ENCODE measurements at places on chromosomes 2 and 18.

GRCh38 chr2:138237667-138238384 is 263.7 kb upstream of the SPOPL start:
- no peak for DNase-seq

- DNase-seq = no peak
These were observed 3.2 kb upstream of the NEMP2 start for GRCh38 chr2:190537765-190538164.

GRCh38 chr18:63869851-63870250 is 17.7 kb upstream of the SERPINB2 start:
- DNase-seq = no peak

DNA sequence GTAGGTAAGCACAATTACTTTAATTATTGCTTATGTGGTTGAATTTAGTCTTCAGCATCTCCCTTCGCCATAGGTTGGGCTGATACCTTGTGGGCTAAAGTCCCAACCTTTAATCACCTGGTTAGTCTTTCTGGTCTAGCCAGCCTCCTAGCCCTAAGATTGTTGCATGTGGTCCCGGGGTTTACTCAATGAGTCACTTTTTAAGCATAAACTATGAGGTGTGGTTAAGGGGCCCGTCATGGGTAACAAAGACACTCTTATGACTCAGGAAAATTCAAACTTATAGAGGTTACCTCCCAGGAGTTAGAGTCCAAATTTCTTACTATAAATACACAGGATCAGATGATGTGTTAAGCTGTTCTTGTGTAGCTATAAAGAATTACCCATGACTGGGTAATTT is 841.6 kb downstream of the TRIB2 start:
- no peak for DNase-seq

DNA sequence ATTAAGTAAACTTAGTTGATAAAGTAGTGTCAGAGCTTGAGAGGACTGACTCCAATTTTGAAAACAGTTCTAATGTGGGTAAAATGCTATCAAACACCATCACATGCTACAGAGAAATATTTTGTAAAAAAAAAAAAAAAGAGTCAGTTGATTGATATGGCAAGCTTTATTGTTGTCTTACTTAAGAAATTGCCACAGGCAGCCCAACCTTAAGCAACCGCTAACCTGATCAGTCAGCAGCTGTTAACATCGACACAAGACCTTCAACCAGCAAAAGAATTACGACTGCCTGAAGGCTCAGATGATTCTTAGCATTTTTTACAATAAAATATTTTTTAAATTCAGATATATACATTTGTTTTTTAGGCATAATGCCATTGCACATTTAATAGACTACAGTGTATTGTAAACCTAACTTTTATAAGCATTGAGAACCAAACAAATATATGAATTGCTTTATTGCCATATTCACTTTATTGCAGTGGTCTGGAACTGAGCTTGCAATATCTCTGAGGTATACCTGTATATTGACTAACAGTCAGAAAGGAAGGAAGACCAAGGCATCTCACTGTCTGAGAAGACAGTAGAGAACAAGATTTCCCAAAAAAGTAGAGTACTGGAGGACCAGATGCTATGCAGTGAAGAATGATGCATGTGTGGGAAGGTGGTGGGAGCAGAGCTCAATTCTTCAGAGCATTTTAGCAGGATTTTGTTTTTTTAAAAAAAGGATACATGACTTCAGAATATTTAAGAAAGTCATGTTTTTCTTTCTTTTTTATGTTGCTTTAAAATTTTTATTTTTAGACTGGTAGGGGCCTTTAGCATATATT is 973.8 kb upstream of the GYPC start:
- DNase-seq = no peak

DNA sequence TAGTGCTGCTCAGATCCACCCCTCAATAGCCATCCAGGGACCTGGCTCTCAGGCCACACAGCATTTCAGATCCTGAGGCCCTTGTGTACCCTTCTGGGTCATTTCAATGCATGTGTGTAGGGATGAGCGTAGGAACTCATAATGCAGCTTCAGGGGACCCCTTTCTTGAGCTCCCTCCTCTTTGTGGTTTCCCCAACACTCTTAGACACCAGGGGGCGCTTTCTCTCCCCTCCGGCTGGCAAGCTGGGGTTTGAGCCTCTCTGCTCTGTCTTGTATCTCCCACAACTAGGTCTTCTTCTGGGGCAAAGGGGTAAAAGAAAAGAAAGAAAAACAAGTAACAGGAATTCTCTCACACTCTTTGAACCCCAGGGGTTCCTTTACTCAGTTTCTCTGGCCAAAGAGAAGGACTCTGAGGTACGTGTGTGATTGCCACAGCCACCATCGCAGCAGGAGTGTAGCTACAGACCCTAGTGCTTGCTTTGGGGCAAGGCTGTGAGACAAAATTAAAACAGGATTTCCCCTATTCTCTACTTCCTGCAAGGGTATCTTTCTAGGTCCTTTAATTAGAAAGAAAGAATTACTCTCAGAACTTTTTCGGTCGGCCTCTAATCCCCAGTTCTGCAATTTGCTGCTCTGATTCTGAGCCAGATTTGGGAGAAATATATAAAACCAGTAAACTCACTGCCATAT is 38.0 kb downstream of the CABYR start:
- no peak for DNase-seq
